ENCODE measurements at places on chromosomes 12 and 14.

DNA sequence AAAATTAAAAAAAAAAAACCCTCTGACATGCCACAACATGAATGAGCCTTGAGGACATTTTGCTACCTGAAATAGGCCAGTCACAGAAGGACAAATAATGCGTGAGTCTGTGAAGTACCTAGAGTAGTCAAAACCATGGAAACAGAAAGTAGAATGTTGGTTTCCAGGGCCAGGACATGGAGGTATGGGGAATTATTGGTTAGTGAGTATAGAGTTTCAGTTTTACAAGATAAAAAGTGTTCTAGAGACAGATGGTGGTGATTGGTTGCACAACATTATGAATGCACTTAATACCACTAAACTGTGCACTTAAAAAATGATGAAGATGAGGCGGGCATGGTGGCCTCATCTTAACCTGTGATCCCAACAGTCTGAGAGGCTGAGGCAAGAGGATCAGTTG, 47.6 kb upstream of the ZFP36L1 start:
- no peak for DNase-seq

DNA sequence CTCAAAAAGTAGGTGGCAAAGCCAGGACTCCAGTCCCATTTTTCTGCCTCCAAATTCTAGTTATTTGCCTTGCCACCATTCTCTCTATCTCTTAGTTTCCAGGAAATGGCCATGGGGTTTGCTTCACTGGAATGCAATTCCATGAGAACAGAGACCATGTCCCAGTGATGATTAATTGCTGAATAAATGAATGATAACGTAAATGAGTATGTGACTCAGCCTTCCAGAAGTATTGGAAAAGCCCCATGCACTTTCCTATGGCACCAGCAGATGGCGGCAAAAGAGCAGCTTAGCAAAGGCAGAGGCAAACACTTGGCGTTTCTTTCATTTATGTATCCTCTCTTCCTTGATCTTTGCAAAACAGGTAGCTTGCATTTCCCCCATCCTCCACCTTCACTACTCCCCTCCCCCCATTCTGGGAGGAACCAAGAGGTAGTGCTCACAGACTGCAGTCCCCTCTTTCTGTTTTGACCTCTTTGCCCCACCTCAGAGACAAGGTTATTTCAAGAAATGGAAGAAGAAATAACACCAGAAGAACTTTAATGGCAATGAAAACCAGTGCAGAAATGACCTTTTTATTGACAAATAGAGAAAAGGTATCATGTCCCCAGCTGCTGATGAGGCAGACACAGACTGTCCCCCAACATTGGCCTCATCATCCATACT, 21.3 kb downstream of the TBX3 start:
- no peak for DNase-seq

- DNase-seq: no peak
Measured at GRCh38 chr14:51860825-51861499, 550 bp downstream of the GNG2 start.

GRCh38 chr12:131608740-131609690, 101.9 kb upstream of the SFSWAP start:
- peak; percentile 79 for DNase-seq

DNA sequence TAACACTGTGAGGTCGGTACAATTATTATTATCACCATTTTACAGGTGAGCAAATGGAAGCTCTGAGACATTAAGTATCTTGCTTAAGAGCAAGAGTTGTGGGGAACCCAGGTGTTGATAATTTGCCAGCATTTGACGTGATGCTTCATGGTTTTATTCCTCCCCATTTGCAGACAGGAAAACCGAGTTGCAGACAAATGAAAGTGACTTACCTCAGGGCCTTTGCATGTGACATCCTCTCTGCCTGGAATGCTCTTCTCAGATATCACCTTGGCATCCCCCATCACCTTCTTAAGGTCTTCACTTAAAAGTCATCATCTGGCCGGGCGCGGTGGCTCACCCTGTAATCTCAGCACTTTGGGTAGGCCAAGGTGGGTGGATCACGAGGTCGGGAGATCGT, 21.0 kb upstream of the P2RX7 start:
- no peak for DNase-seq

DNA sequence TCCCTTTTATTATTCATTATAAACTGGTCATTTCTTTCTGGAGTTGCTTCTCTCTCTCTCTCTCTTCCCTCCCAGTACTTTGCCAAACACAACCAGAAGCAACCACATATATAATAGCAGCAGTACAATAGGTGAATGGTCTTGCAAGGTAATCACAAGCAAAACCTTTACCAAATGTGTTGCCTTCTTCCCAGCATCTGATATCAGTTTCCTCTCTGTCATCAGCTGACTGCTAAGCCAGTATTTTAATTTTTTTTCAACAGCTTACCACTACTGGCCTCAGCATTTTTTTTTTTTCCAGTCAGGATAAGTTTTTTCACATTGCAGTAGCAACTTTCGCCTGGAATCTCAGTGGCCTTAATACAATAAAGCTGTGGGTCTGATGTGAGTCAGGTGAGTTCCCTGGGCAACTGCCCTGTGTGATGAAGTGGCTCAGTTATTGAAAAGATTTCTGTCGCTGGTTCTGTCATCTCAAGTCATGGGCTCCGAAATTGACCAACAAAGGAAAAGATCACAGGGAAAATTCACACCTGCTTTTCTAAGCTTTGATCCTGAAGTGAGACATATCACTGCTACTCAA, 282.5 kb upstream of the AMIGO2 start:
- no peak for DNase-seq

GRCh38 chr12:69553628-69554248, 31.5 kb upstream of the CCT2 start:
- DNase-seq: peak; percentile 18

GRCh38 chr14:82403987-82404386, 870.3 kb upstream of the SEL1L start:
- DNase-seq: no peak

GRCh38 chr14:24138396-24139271, 2.6 kb downstream of the PSME1 start:
- no peak for DNase-seq

DNA sequence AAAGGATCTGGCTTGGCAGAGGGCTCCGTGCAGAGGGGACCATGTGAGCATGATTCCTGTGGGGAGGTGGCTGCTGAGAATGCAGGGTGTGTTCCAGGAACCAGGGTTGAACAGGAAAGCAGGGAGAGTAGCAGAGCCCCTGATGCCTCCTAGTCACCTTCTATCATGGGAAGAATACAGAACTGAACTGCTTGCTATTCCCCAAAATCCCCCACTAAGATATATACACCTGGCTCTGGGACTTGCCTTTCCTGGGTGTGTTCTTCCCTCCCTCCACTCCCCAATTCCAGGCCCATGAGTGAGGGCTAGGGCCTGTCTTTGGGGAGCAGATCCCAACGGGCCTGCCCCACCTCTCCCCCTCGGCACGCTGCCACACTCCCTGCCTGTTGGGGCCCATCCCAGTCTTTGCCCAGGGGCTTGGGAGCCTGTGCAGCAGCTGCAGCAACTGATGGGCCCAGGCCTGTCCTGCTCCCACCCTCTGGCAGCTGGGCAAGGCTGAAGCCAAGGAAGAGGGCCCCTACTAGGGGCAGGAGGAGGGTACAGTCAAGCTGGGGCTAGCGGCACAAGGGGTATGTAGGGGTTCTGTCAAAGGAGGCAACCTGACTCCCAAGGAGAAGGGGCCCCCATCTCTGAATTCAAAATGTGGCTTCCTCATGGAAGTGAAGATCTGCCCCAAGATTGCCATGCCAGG, 3.2 kb downstream of the AJUBA start:
- DNase-seq: no peak

GRCh38 chr12:63955831-63956666, 111.5 kb downstream of the SRGAP1 start:
- no peak for DNase-seq

GRCh38 chr14:58414845-58415244, 12.5 kb downstream of the TIMM9 start:
- DNase-seq: no peak

DNA sequence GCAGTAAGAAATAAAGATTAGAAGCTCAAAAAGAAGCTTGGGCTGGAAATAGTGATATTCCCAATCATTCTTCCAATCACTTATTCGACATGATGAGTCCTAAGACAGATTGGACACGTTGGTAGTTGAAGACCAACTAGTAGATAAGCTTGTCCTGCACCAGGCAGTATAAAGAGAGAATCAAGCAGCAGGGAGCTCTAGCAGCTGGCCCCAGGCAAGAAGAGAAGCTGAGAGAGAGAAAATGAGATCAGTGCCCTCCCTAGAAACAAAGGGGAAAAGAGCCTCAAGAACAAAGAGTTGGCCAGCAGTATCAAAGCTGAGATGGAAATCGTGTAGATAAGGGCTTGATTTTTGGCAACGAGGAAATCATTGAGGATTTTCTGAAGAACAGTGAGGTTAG, 20.6 kb downstream of the RASSF8 start:
- no peak for DNase-seq

DNA sequence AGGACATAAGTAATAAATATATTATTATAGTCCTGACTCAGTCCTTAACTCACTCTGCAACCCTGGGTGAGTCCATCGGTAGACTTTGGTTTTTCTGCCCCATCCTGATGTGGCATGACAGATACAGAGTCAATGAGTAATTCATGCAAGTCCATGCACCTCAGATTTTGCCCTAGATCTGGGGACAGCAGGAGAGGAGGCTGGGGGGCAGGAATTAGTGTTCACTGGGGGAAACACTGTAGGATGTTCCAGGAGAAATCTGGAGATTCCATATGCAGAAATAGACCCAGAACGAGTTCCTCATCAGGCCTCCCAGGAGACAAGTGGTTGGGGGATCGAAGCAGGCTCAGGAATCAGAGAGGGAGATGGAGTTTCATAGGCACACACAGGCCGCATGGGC, 150.8 kb downstream of the DICER1 start:
- no peak for DNase-seq

GRCh38 chr12:65300097-65300496, 21.6 kb downstream of the MSRB3 start:
- no peak for DNase-seq

DNA sequence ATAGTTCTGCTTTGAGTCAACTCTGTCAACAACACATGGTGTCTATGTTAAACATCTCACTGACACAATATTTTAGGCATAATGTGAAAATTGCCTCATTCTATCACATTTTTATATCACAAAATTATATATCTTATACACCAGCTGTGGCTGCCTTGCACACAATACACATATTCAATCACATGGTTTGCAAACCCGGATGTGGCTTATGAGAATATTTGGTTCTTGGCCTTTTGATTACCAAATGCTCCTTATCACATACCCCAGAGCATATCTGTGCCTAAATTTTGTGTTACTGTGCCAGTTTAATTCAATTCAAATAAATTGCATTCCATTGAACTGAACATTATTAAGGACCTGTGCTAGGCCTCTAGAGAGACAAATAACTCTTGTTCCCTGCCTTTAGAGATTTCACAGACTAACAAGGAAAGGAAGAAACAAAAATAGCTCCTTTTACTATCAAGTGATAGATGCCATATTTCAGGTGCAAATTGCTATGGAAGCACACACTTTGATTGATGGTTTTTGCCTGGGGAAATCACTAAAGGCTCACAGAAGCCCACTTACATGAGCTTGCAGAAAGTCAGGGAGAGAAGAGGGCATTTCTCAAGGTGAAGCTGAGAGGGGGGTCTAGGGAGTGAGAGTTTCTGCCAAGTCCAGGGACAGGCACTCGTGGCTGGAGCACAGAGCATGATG, 63.4 kb downstream of the PPP1R36 start:
- no peak for DNase-seq

- DNase-seq: no peak
Measured at GRCh38 chr12:19988459-19988873, 379.9 kb upstream of the PDE3A start.

- no peak for DNase-seq
Measured at GRCh38 chr14:65877624-65878023, 465.1 kb downstream of the FUT8 start.

DNA sequence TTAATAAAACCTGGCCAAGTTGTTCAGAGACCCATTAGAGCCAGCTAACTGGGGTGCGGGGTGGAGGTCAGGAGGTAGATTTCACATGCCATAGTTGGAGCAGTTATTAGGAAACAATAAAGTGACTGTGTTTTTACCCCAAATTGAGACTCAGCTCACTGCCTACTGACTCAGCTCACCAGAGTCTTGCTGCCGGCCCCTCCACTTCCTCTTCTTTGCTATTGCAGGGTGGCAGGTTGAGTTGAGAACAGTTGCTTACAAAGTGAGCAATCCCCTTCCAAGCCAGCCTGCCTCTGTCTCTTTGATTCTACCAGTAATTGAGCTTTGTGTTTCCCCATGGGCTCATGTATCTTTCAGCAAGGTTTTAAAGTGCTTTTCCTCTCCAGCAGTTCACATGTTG, 12.9 kb downstream of the ST8SIA1 start:
- DNase-seq: no peak

DNA sequence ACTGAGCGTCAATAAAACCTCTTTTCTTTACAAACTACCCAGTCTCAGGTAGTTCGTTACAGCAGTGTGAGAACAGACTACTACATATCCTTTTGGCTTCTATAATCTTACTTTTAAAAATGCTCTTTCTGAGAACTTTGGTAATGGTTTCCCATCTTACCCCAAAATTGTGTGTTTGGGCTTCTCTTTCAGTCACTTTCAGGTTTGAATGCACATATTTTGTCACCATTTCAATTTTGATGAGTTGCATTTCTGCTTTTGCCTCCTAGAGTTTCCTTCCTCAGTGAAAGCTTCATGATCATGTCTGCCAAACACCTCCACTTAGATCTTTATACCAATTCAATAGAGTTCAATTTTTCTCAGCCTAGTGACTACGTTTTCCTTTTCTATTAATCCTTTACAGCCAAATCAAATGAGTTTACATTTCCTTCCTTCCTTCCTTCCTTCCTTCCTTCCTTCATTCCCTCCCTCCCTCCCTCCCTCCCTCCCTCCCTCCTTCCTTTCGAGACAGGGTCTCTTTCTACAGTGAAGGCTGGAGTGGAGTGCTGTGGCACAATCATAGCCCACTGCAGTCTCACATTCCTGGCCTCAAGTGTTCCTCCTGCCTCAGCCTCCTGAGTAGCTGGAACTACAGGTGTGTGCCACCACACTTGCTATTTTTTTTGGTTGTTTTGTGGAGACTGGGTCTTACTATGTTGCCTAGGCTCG, 124.9 kb downstream of the BCAT1 start:
- no peak for DNase-seq

DNA sequence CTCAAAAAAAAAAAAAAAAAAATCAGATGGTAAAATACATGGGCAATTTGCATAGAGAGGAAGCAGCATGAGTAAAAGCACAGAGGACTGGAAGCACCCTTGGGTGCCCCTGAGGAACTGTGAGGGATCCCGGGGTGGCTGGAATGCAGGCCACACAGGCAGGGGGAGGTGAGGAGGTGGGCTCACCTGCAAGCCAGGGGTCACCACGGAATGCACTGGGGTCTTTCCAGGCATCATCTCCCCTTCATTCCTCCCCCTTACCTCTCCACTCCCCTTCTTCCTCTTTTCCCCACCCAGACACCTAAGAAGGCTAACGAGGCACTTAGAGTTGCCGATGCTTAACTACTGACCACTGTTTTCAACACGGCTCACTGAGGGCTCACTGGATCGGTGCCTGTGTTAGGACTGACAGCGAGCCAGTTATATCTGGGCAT, 14.4 kb upstream of the HIP1R start:
- DNase-seq: no peak

All from HuH-7.5 (cell line).